Large intestine (tissue), 12 donors: ENCODE measurements at places on chromosomes 3 and 15. TPM values are rescaled to one million over a fixed set of nuclear protein-coding genes. Genes with fewer than 3 reads are reported as not detected.

DNA sequence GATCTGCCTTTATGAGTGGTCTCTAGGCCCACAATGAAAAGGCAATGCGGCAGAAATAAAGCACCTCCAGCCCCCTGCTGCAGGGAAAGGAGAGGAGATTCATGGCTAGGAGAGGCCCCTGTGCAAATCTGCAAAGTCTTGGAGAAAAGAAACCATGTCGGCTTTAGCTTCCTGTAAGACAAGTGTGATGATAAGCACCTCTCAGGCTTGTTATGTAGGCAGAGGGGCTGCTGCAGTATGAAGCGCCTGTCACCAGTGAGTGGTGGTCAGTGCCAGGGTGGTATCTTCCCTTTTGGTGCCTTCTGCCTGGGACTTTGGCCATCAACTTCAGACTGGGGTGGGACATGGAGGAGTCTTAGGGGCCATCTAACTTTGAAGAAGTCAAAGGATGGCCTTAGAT lies 59.2 kb upstream of the ARHGEF3 start:
- no peak for DNase-seq

DNA sequence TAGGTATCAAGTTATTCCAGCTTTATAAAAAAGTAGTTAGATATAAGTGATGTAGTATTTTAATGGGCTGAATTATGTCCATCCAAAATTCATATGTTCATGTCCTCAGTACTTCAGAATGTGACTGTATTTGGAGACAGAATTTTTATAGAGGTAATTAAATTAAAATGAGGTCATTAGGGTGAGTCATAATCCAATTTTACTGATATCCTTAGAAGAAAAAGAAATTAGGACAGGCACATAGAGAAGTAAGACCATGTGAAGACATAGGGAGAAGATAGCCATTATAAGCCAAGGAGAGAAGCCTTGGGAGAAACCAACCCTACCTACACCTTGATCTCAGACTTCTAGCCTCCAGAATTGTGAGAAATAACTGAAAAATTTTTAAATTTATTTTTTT lies 30.3 kb downstream of the RAP2B start:
- DNase-seq: no peak

PRTG gene
- 1.7 TPM for polyA plus RNA-seq

DNA sequence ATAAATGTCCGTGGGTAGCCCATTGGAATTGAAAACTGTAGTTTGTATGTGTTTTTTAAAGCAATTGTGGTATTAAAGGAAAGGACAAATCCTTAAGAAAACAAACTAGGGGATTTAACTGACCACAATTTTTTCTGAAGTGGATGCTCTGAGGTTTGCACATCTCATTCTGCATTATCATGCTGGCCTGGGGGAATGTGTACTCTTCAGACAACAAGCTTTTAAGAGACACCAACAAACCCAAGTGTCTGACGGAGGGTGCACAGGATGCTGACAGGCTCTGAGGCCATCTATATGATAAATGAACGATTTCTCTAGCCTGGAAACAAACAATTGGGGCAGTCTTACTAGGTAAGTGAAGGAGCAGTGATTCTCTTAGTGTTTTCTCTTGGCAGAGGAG lies 9.1 kb downstream of the LINS1 start:
- no peak for DNase-seq

BRPF1 gene
- polyA plus RNA-seq: 17.6 TPM
